AG08395 (cell line): ENCODE measurements at places on chromosomes 3 and 15.

GRCh38 chr3:131881777-131882176, 153.0 kb downstream of the CPNE4 start:
- no peak for DNase-seq

DNA sequence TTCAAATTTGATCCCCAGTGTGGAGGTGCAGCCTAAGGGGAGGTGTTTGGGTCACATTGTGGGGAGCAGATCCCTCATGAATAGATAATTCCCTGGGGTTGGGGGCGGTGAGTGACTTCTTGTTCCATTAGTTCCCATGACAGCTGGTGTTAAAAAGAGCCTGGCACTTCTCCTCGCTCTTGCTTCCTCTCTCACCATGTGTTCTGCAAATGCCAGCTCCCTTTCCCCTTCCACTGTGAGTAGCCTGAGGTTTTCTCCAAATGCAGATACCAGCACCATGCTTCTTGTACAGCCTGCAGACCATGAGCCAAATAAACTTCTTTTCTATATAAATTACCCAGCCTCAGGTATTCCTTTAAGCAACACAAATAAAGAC, 23.1 kb downstream of the RIOX2 start:
- no peak for DNase-seq

GRCh38 chr3:20537234-20537633, 351.2 kb upstream of the SGO1 start:
- no peak for DNase-seq

DNA sequence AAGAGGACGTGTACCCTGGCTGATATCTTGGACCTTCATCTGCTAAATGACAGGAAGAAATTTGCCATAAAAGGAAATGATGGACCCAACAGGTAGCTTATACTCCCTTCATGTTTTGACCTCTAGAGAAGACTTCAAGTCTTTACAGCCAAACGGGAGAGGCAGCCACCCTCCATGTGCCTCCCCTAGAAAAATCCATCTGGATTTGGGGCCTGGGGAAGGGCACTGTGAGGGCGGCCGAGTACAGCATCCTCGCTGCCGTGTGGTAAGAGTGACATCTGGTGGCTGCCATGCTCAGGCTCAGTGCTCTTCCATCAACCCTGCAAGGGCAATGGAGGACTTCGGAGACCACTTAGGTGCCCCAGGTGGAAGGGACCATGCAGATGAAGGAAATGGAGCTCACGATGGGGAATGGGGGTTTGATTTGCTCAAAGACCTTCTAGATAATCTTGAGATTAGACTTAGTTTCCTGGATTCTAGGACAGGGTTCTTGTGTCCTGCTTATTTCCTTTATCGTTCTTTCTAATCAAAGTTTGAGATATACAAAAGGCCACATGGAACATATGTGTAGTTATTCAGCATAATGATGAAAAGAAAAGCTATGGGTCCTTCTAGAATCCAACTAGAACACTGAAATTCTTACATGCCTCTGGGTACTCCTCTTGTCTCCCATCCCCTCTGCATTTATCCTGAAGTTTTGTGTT, 44.4 kb downstream of the AQP9 start:
- DNase-seq = peak; percentile 85

GRCh38 chr3:163863146-163863545, 1215.2 kb downstream of the SI start:
- DNase-seq = no peak

- no peak for DNase-seq
Measured at GRCh38 chr3:80234706-80235105, 466.9 kb upstream of the ROBO1 start.

DNA sequence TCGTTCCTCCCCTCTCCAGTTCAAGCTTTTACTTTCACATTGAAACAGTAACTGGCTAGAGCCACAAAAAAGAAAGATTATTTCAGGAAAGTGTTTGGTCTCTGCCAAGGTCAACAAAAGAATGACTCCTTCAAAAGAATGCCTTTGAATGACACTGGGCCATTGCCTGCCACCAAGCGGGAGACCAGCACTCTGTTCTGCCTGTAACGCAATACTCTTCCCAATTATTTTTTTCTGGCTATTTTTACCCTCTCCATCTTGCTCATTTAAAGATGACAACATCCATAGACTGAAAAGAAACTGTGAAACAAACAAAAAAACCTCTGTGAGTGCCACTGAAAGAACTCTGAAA, 37.3 kb downstream of the EHHADH start:
- no peak for DNase-seq

GRCh38 chr15:58457466-58457965, 25.7 kb downstream of the LIPC start:
- peak; percentile 67 for DNase-seq

DNA sequence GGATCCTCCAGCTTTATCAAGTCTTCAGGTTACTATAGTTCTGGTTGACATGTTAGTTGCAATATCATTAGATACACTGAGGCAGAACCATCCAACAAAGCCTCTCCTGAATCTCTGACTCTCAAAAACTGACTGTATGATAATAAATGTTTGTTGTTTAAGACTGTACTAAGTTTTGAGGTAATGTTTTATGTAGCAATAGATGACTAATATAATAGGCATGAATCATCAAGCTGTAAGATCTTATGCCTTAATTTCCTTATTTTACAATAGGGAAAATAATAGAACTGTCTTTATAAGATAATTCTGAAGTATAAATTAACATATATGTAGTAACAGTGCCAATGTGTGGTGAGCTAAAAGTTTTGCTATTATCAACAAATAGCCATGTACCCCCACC, 88.9 kb upstream of the TBC1D5 start:
- DNase-seq = no peak

- no peak for DNase-seq
Measured at GRCh38 chr15:41429003-41429890, 12.4 kb downstream of the RTF1 start.

DNA sequence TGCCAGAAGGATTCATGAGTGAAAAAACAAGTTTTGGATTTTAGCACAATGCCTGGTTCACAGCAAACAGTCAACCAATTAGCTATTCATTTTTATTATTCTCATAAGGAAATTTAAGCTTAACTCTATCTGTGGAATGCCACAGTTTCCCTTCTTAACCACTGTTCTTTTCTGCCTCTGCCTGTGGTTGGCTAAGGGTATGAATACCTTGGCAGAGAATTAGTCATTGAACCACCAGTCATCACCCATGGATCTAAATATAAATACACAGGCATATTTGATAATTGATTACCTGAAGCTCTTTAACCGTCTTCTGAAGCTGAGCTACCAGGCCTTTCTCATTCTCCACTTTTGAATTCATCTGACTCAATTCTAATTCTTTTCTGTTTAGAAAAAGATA, 79.9 kb downstream of the MYH15 start:
- no peak for DNase-seq

DNA sequence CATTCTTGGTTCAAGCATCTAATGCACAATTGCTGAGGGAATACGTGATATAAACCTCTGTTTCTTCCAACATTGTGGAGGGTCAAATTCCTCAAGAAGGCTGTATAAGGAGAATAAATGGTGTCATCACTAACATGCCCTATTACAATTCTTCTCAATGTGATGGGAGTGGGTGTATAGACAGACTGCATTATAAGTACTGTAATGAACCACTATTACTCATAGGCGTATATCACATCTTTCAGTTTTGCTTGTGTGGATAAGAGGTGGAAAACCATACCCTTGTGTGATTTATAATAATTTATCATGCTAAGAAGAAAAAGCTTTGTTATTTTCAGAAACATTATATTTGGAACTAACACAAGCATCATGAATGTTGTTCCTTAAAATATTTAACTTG, 35.3 kb upstream of the BBX start:
- DNase-seq = no peak

GRCh38 chr3:36562945-36563344, 182.6 kb downstream of the STAC start:
- DNase-seq = no peak

DNA sequence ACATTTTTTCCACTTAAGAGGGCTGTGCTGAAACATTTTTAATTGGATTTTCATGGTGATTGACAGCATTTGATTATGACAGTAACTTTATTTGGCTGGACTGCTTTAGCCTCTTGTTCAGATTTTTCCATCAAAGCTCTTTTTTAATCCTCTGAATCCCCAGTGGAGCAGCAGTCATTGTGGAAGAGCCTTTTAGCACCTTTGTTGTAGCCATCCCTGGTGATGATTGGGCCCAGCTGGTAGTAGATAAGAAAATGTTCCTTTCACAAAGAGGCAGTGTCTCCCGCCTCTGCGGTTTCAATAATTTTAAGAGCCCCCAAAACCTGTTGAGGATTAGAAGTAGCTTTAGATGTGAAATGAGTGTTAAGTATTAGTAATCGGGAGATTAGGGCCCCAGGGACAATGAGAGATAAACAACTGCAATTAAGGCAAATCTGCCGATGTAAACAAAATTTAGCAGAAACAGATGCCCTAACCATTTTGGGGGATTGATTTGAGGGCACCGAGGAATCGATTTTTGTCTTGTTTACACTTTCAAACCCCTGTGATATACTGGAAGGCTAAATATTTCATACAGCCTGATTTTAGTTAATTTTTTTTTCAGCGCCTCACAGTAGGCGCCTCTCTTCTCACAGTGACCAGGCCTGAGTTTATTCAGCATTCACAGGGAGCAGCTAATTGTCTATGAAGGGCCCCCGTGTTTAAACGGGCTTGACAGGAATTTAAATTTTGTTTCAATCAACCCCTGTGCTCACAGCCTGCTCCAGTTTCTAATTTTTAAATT, 43.2 kb upstream of the SKOR1 start:
- DNase-seq = no peak

DNA sequence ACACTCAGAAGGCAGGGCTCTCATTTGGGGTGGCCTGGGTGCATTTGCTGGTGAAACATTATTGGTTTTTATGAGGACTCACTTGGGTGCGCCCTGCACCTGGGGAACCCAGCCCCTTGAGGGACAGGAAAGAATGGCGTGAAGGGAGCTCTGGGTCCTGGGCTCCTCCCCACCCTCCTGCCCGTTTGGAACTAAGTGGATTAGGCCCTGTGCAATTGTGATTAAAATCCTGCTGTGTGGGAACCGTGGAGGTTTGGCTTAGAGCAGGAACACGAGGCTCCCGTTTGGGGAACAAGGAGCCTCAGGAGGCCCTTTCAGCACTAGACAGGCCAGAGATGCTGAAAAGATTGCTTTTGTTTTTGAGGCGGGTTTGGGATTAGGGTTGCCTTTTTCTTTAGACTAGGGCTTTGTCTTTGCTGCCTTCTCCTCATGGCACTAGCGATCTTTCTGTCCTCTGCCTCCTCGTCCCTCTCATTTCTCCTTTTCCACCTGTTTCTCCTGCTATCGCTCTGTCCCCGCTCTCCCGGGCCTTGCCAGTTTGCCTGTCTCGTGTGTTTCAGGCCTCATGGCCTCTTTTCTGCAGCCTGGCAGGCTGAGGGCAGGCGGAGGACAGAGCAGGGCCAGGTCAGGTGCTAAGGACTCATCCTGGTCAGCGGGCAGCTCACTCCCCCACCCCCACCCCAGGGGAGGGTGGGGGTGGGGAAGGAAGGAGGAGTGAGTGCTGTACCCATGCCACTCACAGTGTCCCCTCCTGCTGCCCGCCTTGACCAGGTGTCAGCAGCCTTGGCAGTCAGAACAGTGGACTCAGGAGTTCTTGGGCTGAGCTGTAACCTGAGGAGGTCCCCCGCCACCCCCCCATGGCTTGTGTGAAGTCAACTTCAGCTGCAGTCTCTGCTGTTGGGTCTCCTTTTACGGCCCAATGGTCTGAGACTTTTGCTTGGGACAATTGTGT, 8.6 kb downstream of the MAPKAPK3 start:
- no peak for DNase-seq

GRCh38 chr3:23455084-23455483, 252.0 kb downstream of the UBE2E2 start:
- DNase-seq = peak; percentile 52

- DNase-seq = no peak
Measured at GRCh38 chr3:172135185-172135584, 95.8 kb downstream of the FNDC3B start.

DNA sequence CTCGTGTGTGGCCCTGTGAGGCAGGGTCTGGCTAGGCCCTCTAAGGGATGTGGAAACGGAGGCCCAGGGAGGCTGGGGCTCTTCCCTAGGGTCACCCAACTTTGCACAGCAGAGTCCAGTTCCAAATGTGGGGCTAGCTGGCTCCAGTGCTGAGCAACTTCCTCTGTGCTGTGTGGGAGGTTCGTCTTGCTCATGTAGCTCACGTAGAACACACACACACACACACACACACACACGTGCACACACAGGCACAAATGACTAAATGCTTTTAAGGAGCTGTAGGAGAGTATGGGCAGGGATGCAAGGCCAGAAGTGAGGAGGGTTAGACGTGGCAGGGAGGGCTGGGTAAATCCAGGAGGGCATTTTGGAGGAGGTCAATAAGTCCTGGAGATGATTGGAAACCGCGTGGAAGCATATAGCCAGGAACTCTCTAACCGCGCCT, 213.8 kb downstream of the RPLP1 start:
- DNase-seq = no peak
